ENCODE measurements at places on chromosomes 7 and 10. TPM values are rescaled to one million over a fixed set of nuclear protein-coding genes. Genes with fewer than 3 reads are reported as not detected.

CLCN1 gene
- not detected for total RNA-seq

DNA2 gene
- total RNA-seq = 8.7 TPM

ANKRD61 gene
- 0.40 TPM for total RNA-seq

ANKRD30A gene
- not detected for total RNA-seq

ZNF804B gene
- not detected for total RNA-seq

RHOBTB1 gene
- 18.5 TPM for total RNA-seq

BLNK gene
- not detected for total RNA-seq

TACR2 gene
- total RNA-seq = 0.49 TPM

DYDC2 gene
- total RNA-seq = not detected

HOXA3 gene
- 11.0 TPM for total RNA-seq

CXCL12 gene
- 19.4 TPM for total RNA-seq

CPA2 gene
- total RNA-seq = not detected

LIPJ gene
- not detected for total RNA-seq

Measured in mammary microvascular endothelial cell (primary cell).